ENCODE measurements at places on chromosomes 5 and 9. TPM values are rescaled to one million over a fixed set of nuclear protein-coding genes. Genes with fewer than 3 reads are reported as not detected.

DNA sequence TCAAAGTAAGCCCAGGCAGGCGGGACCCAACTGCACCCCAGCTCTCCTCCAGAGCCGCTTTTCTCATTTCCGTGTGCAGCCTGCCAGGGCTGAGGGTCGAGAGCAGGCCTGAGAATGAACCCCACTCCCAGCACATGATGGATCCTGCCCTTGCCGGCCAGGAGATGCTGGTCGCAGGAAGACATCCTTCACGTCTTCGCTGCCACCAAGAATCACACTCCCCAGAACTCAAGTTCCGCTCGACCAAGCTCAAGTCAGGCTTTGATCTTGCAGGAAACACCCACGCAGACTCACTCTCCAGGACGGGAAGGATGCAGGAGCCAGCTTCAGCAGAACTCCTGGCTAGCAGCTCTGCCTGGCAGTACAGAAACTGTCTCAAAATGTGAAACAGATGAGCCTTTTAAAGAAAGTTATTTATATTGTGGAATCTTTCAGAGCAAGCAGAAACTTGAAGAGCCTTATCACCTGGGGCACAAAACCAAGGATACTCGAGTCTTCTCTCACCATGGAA is 102.4 kb downstream of the ROR2 start:
- no peak for DNase-seq

DNA sequence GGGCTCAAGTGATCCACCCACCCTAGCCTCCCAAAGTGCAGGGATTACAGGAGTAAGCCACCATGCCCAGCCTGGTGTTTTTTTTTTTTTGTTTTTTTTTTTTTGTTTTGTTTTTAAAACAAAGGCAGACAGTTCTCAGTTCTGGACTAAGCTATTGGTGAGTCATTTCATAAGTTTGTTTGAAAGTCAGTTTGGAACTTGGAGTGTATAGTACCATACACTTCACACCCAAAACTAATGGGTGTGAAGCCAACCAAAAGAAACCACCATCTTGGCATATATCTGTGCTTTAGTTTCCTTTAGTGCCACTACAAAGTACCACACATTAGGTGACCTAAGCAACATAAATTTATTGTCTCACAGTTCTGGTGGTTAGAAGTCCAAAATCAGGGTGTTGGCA is 13.4 kb downstream of the MAST4 start:
- DNase-seq: no peak

DNA sequence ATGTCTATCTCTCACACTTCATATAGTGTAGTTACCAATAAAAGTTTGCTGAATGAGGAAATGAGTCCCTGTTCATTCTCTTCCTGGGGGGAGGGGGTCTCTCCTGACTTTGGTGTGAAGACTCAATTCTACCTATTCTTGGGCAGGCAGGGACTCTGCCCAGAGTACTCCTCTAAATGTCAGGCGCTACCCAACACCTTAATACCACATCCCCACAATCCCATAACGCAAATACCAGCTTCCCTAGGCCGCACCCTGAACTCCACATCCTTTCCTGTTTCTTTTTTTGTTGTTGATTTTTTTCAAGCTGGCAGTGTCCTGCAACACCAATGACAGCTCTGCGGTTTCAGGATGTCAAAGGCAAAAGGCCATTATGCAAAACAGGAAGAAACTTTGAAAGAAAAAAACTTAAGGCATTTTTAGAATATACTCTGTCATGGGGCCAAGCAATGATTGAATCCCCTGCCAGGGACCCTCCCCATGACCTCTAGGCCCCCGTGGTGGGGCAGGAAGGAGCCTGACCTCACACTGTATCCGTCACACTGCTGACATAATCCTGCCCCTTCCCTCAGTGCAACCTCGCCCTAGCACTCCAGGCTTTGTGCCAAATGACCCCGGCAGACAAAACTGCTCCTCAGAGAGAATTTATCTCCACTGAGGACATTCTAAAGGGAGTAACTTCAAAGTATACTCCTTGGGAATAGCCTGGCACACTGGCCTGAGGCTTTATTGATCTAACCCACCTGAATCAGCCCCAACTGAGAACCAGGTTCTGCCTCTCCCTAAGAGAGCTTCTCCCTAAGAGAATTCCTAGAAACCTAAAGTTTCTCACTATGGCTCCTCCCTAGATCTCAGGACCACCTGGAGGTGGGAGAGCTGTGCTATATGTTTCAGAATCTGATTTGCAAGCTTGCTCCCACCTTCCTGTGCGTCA is 8.0 kb downstream of the B4GALT1 start:
- no peak for DNase-seq

GRCh38 chr5:170267431-170268152 is 30.0 kb downstream of the LCP2 start:
- DNase-seq: peak; percentile 89

GRCh38 chr9:69472101-69472620 is 147.1 kb downstream of the ENTREP1 start:
- no peak for DNase-seq

Gene NR3C1
- 21.1 TPM for total RNA-seq

- no peak for DNase-seq
These were observed 20.0 kb upstream of the FAM120AOS start for GRCh38 chr9:93473411-93473810.

DNA sequence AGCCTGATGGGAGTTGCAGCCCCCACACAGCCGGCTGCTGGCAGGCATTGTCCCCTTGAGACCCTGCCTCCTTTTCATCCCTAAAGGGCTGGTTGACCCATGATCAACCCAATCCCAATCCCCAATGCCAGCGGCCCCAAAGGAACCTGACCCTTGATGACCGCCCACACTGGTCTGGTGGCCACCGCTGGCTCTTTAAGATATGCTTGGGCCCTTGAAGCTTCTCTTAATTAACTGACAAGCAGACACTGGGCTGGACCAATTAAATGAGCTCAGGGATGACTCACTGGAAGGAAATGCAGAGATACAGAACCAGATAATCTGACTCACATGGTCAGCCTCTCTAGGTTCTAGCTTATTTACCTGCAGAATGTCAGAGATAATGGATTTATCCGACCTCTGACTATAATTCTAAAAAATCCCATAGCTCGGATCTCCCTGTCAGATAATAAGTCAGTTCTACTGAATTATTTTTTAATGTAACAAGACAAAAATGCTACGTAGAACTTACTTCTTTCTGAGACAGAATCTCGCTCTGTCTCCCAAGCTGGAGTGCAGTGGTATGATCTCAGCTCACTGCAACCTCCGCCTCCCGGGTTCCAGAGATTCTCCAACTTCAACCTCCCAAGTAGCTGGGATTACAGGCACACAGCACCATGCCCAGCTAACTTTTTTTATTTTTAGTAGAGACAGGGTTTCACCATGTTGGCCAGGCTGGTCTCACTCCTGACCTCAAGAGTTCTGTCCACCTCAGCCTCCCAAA is 11.1 kb upstream of the MLANA start:
- DNase-seq: no peak

Data from H7 (cell line).